ENCODE measurements at places on chromosomes 7 and 10.
A peak's percentile ranks its signal among the peaks of the same experiment; 100 is the strongest.

- peak; percentile 34 for DNase-seq
Measured at GRCh38 chr7:1236132-1236661, 3.5 kb downstream of the UNCX start.

- no peak for DNase-seq
Measured at GRCh38 chr7:38102507-38102906, 75.5 kb upstream of the STARD3NL start.

GRCh38 chr10:76631884-76632766 is 1005.5 kb downstream of the KCNMA1 start:
- no peak for DNase-seq

GRCh38 chr7:44881610-44882009 is 3.7 kb downstream of the PURB start:
- no peak for DNase-seq

DNA sequence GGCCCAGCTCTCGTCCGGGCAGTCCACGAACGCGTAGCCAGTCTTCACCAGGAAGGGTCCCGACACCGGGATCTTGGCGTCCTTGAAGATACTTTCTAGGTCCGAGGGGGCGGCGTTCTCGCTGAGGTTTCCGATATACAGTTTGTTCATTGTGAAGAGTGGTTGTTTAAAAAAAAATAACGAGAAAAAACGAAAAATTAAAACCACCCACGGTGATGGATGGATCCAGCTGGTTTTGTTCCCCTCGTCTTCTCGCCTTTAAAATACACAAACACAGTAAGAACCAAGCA is 385 bp downstream of the IGF2BP3 start:
- DNase-seq = no peak

GRCh38 chr7:1559626-1560590 is 3.9 kb upstream of the TMEM184A start:
- no peak for DNase-seq

- no peak for DNase-seq
Measured at GRCh38 chr7:45986355-45987298, 65.6 kb upstream of the IGFBP3 start.

DNA sequence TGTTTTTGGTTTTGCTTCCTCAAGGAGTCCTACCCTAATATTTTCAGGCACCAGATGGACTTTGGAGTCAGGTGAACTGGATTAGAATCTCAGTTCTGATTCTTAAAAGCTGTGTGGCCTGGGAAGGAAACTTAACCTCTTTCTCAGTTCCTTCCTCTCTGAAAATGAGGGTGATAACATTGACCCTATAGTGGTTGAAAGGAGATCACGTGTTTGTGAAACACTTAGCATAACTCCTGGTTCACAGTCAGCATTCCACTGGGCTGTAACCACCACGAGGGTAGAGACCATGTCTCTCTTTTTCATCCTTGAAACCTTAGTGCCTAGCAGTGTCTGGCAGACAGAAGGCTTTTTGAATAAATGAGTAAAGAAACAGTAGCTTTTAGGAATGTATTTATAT is 16.7 kb downstream of the LSMEM1 start:
- DNase-seq = no peak

DNA sequence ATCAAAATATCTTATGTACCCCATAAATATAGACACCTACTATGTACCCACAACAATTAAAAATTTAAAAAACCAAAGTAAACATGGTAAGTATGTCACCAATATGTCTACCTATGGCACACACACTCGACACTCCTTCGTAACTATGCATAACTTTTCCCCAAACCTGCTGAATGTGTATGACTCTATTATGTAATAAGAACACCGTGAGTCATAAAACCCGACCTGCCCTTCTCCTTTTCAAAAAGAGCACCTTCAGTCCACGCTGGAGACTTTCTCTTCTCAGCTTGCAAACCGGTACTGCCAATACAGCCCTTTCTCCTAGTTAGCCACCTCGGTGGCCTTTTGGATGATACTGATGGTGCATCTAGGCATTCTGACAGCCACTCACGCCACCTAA is 186.3 kb downstream of the PRPF18 start:
- no peak for DNase-seq

- no peak for DNase-seq
Measured at GRCh38 chr7:69018200-69018599, 580.1 kb upstream of the AUTS2 start.

DNA sequence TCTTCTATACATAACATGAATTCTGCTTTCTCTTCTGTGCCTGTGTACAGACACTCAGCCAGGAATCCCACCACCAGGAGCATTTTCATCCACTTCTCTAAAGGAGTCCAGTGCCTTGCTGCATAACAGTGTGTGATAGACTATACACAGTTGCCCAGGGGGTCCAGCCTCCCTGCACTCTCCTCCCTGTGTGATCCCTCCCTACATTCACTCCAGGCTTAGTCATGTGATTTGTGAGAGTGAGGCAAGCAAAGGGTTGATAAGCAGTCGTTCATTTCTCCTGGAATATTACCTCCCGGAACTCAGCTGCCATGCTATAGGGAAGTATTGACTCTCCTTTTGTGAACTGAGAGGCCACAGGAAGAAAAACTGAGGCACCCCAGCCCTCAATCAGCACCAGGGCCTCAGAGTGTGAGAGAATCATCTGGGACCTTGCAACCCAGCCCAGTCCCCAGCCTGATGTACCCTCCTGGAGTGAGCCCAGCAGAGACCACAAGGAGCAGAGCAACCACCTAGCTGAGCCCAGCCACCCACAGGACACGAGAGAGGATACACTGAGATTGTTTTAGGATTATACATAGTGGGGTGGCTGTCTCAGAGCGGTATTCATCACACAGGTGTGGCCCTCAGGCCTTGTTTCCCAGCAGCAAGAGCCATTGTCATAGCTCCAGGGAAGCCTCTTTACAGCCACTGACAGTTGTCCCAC is 45.0 kb upstream of the EEPD1 start:
- DNase-seq = no peak

GRCh38 chr10:75395066-75395931 is 6.3 kb downstream of the ZNF503 start:
- peak; percentile 50 for DNase-seq

DNA sequence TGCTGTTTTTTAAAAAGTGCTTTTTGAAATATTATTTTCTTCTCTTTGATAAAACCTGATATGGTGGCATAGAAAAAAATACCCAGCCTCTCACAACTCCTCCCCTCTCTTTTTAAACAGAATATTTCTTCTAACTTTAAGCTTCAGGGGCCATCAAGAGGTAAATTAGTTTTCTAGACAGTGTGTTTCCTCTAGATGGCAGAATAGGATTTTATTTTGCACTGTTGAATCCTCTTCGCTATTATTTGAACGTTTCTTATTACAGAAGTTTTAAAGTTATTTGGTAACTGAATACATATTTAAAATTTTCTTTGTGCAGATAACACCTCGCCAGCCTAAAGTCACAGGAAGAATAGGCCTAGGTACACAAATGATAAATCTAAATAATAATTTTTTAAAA is 30.3 kb downstream of the ARL5B start:
- no peak for DNase-seq

GRCh38 chr10:112182784-112183328 is 709 bp downstream of the GPAM start:
- no peak for DNase-seq

DNA sequence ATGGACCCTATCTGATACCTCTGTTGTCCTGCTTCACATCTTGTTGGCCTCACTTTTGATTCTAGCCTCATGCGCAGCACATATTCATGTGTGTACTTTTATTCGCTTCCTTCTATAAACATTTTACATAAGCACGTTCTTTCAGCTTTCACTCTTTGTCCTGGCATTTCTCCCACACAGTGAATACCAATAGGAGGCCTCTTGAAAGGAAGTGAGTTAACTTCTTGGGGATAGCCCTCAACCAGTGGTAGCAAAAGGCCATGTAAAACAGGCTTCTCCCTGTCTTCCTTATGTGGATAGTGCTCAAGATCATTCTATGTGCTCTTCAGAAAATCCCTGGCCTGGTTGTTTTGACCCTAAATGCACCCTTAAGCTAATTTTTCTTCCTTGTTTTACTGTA is 633.9 kb upstream of the MBL2 start:
- DNase-seq = no peak

DNA sequence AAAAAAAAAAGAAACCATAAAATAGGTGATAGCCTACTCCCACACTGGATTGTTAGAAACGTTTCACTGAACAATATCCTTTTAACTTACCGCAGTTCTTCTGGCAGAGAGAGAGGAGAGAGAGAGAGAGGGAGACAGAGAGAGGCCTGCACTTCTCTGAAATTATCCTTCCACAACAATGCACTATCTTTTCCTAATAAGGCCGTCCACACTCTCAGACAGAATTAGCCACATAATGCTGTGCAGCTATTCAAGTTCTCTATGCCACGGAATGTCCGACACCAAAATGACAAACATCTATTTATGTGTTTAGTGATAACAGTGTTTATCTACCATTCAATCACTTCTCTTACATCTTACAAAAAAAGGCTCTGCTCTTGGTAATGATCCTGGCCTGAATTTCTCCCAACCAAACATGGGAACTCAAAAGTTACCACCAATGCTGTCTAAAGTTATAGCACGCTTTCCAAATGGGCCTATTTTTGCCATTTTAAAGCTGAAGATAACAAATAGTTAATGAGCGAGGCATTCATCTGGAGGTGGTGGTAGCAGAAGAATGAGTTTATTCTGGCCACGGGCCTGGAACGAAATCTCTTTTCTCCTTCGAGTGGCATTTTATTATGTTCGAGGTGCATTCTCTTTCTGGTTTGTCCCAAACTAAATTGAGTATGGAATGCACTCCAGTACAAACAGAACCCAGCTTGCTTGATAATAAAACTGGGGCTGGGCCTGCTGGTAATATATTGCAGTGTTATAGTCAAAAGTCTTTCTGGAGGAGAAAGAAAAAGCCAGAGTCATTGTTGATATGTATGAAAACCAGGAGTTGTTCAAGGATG is 160.2 kb upstream of the SVIL start:
- DNase-seq = no peak

DNA sequence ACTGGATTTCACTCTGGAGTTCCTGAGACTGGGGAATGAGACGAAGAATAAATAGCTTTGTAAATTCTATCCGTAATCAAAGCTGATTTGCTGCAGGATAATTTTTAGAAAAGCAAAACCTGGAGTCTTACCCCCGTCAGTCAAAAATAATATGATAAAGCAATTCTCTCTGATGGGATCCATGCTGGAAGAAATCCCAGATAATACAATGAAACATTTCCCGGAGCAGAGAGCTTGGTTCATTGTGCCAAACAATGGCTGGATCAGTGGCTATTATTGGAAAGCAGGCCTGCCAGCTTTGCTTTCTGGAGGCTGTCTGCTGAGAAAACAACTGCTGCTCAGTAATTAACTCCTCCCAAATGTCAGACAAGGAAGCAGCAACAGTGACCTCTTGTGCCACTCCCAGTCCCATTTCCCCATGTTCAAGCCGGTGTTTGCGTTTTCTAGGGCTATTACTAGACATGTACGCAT is 609.4 kb upstream of the PCDH15 start:
- no peak for DNase-seq

GRCh38 chr10:70847659-70848360 is 32.1 kb downstream of the SGPL1 start:
- DNase-seq = no peak

DNA sequence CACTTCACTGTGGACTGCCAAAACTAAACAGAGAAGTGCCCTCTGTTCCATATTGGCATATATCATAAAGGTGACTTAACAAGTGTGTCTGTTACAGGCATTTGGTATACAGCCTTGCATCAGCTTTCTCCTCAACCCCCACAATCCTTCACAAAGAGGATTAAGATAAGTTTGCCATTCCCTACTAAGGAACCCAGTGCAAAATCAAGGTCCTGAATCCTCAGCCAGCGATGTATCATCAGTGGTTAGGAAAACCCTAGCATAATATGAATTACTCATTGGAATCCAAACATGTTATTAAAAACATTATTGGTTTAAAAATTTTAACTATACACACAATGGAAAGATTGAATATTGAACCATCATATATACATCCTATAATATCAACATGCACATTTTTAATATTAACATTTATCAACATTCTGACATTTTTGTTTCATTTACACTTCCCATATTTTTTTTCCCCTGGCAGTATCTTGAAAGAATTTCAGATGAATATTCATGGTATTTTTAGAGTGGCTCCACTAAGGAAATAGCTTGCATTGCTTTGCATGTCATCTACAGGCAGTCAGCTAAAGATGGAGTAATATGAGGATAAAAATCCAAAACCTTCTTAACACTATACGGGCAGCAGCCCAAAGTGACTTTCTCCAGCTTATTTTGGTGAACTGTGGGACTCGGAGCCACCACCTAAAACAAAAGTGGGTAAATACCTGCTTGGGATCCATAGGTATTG is 215.6 kb upstream of the CHRM2 start:
- DNase-seq = no peak

- no peak for DNase-seq
Measured at GRCh38 chr7:47757921-47758411, 176.1 kb upstream of the TNS3 start.

GRCh38 chr7:41002741-41003610 is 699.9 kb downstream of the INHBA start:
- DNase-seq = no peak

DNA sequence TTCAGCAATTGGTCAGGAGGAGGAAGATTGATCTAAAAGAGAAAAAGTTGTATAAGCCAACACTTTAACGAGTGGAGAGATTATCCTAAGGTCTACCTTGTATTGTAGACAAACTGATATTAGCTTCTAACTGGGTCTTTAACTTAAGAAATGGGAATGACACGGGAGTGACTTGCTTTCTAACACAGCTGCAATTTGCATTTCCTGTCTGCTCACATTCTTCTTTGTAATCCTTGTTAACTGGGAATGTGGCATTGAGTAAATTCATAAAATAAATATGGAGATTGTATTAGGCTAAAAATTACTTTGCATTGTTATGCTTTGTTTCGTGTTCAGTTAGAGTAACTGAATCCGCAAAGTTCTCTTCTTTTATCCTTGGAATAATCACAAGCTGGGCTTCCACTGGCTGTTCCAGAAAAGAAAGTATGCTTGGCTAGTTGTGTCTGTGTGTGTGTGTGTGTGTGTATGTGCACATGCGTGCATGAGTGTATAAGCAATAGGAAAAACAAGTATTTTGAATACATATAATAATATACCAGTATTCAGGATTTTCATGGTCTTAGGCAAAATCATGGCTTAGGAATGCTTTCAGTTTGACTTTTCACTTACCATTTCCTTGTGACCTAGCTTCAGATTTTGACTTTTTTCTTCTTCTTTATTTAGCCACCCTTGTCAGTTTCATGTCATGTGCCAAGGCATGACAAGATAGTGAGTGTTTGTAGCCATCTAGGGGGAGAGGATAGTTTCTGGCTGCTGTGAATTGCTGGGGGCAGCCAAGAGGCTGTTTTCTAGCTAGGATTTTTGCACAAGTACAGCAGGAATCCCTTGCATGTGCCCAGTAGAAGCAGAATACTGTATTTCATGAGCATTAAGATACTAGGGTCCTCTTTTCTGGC is 54.5 kb upstream of the FZD8 start:
- DNase-seq = no peak

- no peak for DNase-seq
Measured at GRCh38 chr7:108908456-108908855, 338.8 kb downstream of the DNAJB9 start.

GRCh38 chr10:110608087-110608486 is 36.0 kb upstream of the RBM20 start:
- no peak for DNase-seq

- DNase-seq = no peak
Measured at GRCh38 chr7:15087771-15088170, 185.2 kb upstream of the DGKB start.
